ENCODE measurements at places on chromosomes 2 and 18.

DNA sequence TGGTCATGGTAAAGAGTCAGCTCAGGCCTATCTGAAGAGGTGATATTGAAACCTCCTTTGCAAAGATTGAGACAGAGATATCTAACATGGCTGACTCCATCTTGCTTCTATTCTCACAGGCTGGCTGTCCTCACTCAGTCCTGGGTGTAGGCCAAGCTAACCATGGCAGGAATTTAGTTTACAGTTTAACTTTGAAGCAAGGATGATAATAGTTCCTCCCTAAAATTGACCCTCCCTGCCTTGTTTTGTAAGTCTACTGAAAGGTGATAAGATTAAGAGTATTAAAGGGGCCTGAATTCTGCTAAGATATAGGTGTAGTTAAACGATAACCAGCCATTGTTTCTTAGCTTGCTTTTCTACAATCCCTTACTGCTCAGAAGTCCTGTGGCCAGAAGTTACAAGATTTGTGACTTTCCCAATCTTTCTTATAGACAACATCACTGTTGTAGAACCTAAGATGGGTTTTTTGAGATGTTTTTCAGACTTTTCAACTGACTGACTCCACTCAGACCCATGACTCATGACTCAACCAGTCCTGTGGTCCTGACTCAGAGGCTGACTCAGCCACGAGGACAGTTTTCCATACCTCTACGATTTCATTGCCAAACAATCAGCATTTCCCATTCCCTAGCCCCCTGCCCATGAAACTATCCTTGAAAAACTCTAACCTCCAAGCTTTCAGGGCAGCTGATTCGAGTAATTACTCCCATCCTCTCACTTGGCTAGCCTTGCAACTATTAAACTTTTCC lies 195.7 kb upstream of the SESTD1 start:
- DNase-seq = peak; percentile 91

DNA sequence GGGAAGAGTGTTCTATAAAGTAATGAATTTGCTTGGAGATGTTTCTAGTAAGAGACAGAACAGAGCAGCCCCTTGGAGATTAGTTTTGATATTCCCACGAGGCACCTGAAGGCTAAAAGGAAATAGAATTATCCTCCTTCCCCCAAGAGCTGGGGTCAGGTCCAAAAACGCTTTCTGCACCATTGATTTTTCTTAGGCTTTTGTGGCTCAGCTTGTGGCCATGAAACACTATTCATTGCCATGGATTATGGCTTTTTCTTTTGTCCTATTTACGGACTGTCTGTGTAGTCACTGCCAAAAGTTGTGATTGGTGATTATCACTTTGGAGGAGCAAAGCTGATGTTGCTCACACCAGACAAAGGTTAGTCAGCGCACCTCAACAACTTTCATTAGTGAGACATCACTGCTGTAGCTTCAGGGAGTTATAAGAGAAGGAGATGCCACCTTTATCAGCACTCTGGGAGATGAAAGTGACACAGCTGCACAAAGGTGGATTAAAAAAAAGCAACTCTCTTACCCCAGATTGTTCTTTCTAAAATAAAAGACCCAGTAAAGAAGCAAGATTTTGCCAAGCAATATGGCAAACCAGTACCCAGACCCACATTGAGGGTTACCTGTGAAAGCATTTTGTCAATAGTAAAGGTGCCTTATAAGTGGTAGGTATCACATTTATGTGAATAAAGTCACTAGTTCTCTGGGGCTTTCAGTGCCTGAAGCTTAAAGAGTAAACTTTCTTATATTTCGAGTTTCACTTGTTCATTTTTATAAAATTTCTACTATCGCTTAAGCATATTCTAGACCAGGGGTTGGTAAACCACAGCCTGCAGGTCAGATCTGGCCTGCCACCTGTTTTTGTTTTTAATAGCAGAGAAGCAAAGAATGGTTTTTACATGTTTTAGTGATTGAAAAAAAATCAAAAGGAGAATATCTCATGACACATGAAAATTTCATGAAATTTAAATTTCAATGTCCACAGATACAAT lies 10.6 kb downstream of the CXCR4 start:
- DNase-seq = no peak

DNA sequence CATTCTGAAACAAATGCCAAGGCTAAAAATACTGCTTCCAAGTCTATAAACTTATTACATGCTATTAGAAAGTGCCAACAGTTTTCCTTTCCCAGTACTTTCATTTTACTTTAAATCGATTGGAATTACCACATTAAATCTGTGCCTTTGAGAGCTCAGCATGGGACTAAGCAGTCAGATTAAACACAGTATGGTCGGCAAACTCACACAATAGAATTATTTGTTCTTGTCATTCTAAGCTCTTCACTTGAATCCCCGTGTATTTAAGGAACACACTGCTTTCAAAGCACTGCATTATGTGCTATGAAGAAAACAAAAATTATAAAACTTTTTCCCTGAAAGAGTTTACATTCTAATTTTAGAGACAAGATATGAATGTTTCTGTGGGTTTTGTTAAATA lies 444.4 kb upstream of the SLC39A10 start:
- no peak for DNase-seq

DNA sequence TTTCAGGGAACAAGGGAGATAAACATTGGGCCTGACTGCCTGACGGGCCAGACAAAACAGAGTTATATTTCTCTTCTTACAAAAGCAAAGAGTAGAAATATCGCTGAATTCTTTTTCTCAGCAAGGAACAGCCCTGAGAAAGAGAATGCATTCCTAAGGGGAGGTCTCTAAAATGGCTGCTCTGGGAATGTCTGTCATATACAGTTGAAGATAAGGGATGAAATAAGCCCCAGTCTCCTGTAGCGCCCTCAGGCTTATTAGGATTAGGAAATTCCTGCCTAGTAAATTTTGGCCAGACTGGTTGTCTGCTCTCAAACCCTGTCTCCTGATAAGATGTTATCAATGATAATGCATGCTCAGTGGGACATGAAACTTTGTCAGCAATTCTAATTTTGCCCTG lies 134.9 kb upstream of the CNTNAP5 start:
- DNase-seq = no peak

DNA sequence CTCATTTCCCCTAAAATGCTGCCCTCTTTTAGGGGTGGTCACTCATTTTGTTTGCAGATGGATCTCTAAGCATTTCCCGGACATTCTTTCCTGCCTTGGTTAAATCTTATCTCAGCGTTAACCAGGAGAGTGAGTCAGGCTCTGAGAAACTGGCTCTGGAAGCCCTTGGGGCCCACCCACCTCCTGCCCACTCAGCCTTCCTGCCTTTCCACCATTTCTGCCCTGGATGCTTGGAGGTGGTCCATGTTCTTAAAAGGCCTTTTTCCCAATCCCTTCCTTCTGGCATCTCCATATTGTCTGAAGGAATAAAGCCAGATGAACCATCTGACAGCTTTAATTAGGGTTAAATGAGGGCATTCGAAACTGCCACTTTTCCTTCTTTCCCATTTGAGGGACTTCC lies 9.5 kb downstream of the HK2 start:
- peak; percentile 82 for DNase-seq

DNA sequence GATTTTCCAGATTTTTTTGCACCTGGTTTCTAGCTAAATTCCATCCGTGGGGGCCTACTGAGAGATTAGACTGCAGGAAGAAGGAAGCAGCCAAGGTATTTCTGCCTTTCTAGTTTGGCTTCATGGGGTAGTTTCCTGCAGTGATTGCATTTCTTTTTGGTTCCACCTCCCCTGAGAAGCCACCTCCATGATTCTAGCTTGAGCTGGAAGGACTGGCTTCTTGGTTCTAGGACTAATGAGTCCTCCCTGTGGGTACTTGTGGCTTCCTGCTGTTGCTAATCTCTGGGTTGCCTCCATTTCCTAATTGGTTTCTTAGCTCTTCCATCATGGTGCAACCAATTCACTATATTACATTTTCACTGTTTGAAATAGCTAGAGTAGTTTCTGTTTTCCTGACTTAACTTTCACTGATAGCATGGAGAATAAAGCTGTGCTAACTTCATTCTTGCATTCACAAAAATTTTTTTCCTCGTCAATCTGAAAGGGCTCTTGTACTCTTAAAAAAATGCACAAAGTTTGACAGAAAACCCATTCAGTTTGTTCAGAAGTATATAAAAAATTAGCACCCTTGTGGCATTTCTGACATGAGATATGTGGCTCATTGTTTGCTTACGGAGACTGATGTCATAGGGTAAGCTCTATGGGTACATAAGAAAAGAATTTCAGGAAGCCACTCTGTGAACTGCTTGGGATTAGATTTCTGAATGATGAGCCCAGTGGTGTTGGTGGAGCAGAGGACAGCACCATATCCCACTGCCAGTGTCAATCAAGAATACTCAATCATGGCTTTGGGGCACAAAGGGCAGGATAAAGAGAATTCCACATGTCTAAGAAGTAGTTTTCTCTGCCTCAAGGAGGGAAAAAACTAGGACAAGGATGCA lies 242.8 kb upstream of the RBMS1 start:
- DNase-seq = peak; percentile 78

- no peak for DNase-seq
These were observed 431.3 kb upstream of the MYT1L start for GRCh38 chr2:2762166-2762908.

DNA sequence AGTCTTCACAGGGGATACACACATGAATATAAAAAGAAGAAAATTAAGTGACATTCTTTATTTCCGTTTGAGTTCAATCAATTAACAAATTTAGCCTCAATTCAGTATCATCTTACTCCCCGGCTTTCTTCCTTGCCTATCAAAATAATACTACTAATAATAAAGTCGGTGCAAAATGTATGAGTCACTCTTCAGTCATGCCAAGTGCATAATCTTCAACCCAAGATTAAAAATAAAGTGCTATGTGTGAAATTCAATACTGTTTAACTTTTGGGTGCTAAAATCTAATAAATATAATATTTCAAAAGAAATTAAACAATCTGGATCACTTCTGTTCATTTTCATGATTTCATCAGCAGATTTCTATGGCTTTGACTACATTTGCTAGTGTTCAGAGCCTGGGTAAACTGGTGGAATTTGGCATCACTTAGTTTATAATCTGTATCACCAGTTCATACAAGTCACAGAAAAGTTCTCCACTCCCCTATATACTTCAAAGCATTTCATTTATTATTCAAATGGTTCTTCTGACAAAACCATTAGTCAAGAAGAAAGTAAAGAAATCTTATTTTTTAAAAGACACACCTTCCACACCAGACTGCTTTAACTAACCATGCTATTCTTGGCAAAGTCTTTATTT lies 183.6 kb downstream of the THADA start:
- DNase-seq = peak; percentile 57

DNA sequence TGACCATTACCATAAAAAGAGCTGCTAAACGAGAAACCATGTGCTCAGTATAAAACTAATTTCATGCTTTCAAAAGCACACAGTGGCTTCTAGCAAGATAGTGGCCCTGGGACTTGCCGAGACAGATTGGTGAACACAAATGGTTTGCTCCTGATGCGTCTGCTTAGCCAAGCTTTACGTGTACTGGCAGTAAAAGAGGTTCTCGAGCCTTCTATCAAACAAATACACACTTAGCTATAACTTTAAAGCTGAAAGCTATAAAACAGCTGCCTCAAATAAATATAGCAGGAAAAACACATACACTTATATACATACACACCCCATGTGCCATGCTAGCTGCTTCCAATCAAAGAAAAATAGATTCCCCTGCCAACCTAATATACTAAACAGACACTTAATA lies 117.0 kb downstream of the ZNF385B start:
- no peak for DNase-seq

DNA sequence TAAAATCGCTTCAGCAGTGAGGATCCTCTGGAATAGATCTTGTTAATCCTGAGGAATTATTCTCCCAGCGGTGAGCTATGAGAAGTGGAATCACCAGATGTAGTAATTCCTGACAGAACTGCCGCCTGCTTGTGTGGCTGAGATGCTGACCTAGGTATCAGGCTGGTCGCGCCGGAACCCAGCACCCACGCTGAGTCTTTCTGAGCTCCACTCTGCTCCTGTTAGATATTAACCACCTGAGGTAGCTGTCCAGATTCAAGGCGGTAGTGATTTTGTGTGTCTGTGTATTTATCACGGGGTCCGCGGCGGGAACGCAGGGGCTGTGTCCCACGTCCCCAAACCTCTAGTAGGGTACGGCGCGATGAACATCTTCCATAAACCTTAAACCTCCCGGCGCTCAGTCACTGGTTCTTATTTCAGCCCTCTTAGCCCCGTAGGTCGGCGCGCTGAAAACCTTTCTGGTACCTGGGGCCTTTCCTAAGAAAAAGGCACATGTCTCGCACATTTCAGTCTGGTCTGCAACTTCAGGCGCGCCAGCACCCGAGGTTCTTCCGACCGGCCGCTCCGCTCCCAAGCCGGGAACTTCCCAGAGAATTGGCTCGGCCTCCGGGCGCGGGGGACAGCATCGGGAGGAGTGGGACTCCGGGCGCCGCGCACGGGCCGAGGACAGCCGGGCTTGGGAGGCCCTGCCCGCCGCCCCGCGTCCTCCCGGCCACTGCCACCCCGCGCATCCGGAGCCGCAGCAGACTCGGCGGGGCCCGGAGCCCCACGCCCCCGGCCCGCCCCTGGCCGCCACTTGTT lies 542 bp upstream of the CNNM3 start:
- DNase-seq = peak; percentile 34

DNA sequence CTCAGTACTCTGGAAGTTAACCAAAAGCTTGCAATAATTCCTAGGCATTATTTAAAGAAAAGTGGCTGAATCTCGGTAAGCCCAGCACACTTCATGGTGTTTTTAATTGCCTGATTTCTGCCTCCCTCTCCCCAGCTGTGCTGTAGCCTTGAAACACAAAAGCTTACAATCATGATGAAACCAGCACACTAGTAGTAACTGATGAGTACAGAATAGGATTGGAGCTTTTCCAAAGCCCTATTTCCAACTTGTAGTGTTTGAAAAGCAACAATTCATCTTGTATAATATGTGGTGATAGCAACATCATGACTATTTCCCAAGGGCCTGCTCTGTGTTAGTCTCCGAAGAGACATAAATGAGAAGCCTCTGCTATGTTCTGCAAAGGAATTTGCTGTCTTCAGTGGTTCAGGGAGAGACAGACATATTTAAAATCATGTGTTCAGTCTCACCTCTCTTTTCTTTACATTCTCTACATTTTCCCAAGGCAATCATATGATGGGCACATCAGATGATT lies 1015.0 kb downstream of the BCL11A start:
- no peak for DNase-seq

DNA sequence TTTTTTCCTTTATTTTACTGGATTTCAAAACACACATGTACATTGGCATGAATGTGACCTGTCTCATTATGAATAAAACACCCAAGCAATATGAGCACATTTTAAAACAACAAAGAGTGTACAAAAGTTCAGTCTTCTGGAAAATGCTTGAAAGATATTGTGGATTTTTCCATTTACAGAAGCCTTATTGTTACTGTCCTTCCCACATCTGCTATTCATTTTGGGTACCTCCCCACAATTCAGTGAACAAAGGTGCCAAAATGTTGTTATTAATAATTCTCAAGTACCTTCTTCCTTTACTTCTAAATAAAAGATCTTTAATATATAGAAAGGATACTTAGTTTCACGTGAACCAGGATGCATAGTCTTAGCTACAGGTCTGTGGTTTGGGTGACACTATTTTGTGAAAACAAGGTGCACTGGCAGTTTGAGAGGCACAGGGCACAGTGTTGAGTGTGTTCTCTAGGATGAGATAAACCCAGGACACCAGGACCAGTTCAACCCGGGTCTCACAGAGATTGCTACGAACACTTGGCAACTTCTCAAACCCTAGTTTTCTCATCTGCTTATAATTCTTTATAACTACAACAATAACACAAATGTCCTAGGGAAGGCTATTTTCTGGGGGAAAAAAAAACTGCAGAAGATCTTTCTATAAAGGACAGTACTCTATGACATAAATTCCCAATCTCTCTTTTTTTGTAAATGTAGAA lies 84.5 kb upstream of the GALNT5 start:
- DNase-seq = no peak
